Hematopoietic multipotent progenitor cell treated with erythropoietin and hydrocortisone succinate and interleukin-3 and kit ligand, for 15 days (in vitro differentiated cells): ENCODE measurements at places on chromosomes 6 and 20.
A peak's percentile ranks its signal among the peaks of the same experiment; 100 is the strongest.

- no peak for DNase-seq
Observed at GRCh38 chr6:116485559-116486184, 24.5 kb downstream of the CALHM6 start.

GRCh38 chr6:135258970-135259369, 77.9 kb downstream of the MYB start:
- no peak for DNase-seq

- DNase-seq, result no peak
Observed at GRCh38 chr6:144055121-144055931, 40.0 kb downstream of the SF3B5 start.

DNA sequence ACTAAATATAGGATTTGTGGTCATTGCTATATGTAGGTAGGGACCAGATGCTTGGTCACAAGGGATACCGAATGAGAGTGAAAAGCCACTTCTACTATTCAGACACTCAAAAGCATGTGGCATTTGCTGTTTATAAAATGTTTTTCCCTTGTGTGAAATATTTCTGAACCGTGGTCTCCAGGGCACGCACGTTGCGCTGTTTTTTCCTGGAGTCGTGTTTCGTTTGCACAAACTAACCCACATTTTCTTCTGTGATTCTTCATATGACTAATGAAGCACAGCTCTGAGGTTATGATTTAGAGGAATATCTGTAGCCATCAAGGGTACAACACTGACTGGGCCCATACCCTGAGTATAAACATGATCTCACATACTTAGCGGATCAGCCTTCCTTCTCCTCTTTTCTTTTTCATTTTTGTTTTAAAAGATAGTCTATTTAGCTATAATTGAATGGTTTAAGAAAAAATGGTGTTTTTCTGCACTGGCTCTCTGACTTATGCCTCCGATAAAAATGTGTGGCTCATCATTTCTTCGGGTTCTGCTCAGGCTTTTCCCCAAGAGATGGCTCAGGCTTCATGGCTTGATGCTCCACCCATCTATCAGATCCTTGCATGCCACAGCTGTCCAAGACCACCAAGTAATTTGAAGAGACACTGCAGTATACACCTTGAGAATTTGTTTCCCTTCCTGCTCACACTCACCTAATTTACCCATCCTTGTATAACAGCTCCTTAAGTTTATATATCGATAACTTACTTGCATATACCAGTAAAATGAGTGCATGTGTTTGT, 59.9 kb upstream of the HBS1L start:
- no peak for DNase-seq

DNA sequence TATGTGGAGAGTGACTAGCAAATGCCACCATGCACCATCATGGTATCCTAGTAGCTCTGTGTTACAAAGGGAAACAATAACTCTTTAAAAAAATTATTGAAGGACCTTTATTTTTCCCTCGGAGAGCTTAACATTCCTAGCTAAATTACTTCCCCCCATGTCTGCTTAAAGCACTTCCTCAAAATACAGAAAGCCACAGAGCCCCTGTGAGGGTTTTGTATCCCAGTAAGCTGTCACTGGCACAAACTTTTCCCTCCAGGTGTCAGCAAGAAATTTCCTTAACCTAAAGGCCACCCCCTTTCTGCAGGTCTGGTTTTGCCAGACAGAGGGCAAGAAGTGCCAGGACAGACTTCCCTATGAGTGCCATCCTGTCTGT, 340.0 kb upstream of the PRDM1 start:
- no peak for DNase-seq

DNA sequence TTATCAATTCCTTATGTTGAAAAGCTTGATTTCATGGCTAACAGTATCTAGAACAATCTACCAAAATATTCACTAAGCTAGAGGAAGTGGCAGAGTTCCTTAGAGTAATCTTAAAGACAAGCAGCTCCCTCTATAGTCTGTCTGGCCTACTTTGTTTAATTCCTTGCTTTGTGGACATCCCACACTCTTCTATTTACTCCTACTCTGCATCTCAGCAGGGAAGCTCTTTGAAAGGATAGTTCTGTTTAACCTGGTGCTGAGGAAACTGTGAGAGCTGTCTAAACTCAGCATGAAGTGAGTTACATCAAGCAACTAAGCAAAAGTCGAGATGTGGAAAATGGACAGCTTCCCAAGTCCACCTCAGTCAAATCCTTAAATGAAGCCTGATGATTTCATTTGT, 4.3 kb downstream of the REV3L start:
- peak; percentile 40 for DNase-seq

- DNase-seq, result no peak
Observed at GRCh38 chr6:144644776-144645175, 359.6 kb downstream of the UTRN start.

- DNase-seq, result peak; percentile 14
Observed at GRCh38 chr6:144171406-144171805, 21.1 kb downstream of the STX11 start.
